ENCODE measurements at places on chromosomes 7 and 10.

- H3K36me3 ChIP-seq = peaks cover 38% of the 10 kb centered on the region
- no peak overlapping the region for H3K4me3 ChIP-seq
- no peak for DNase-seq
Measured at GRCh38 chr10:119801998-119802538, 70.6 kb downstream of the MCMBP start.

- H3K36me3 ChIP-seq = no peaks in the 10 kb centered on the region
- no peaks in the 10 kb centered on the region for H3K27me3 ChIP-seq
- H3K4me1 ChIP-seq = no peaks in the 10 kb centered on the region
- H3K4me3 ChIP-seq = no peak overlapping the region
- H3K27ac ChIP-seq = no peak overlapping the region
- DNase-seq = no peak
Measured at GRCh38 chr7:31553661-31554081, 39.8 kb downstream of the ITPRID1 start.

GRCh38 chr7:63521-64021, 128.8 kb upstream of the FAM20C start:
- no peaks in the 10 kb centered on the region for H3K36me3 ChIP-seq
- H3K27me3 ChIP-seq = peaks cover 6% of the 10 kb centered on the region
- H3K27ac ChIP-seq = no peak overlapping the region
- no peak overlapping the region for H3K4me3 ChIP-seq
- no peaks in the 10 kb centered on the region for H3K4me1 ChIP-seq

DNA sequence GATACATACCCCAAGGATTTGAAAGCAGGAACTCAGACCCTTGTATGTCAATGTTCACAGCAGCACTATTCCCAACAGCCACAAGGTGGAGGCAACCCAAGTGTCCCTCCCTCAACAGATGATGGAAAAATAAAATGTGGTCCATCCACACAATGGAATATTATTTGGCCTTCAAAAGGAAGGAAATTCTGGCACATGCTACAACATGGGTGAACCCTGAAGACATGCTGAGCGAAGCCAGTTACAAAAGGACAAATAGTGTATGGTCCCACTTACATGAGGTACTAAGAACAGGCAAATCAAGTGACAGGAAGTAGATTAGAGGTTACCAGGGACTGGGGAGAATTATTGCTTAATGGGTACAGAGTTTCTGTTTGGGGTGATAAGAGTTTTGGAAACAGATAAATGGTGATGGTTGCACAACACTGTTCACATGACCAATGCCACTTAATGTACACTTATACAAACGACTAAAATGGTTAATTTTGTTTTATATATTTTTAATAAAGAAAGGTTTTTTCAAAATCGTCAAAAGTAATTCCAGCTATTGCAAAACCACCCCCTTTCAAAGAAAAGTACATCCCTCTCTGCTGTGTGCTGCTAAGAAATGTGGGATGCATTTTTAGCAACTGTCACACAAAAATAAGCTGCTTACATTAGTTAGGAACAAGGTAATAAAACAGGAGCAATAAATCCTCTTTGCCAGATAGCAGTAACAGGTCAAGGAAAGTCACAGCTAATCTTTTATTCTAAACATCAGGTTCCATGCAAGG, 85.7 kb downstream of the GRB10 start:
- peaks cover 15% of the 10 kb centered on the region for H3K36me3 ChIP-seq
- no peak for DNase-seq
- H3K4me1 ChIP-seq = peaks cover 21% of the 10 kb centered on the region
- H3K27ac ChIP-seq = no peak overlapping the region

DNA sequence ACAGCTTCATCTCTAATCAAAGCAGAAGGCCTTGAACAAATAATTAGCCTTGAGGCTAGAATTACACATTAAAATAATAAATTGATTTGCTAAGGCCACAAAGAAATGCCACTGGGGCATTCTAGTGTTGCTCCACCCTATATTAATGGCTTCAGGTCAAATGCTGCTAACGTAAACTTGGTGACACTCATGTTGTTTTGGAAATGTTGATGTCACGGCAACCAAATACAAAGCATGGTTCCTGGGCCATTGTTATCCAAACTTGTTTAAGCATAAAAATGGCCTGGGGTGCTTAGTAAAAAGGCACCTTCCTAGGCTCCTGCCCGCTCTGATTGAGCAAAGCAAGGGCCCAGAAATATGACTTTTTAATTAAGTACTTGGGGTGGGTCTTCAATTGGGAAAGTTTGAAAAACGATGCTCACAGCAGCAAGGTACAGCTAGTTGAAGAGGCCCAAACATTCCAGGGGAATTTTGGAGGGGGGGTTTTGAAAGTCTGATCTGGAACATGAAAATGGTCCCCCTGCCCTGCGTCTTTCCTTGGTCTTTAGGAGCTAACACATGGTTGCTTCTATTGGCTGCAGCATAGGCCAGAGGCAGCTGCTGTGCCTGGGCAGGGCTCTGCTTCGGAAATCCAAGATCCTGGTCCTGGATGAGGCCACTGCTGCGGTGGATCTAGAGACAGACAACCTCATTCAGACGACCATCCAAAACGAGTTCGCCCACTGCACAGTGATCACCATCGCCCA, 67.8 kb downstream of the ABCC2 start:
- no peaks in the 10 kb centered on the region for H3K4me1 ChIP-seq
- H3K36me3 ChIP-seq = no peaks in the 10 kb centered on the region
- H3K27ac ChIP-seq = no peak overlapping the region

DNA sequence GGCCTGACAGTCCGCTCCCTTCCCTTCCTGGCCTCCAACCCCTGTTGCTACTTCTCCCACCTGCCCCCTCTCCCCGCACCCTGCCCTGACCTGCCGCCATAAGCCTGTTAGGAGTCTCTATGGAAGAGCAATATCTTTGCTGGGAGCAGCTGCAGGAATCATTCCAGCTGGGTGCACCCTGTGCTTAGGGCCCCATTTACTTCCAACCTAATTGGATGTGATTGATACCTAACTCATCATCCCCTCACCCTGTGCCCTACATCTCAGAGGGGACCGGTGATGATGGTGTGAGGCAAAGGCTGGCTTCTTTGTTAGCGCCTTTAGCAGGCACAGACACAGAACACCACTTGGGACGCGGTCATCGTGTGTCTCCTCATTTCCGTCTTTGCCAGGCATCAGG, 80.0 kb upstream of the FAM180A start:
- H3K27ac ChIP-seq = no peak overlapping the region
- H3K27me3 ChIP-seq = no peaks in the 10 kb centered on the region
- no peaks in the 10 kb centered on the region for H3K4me1 ChIP-seq
- no peak overlapping the region for H3K4me3 ChIP-seq
